ENCODE measurements at places on chromosomes 3 and 15.

DNA sequence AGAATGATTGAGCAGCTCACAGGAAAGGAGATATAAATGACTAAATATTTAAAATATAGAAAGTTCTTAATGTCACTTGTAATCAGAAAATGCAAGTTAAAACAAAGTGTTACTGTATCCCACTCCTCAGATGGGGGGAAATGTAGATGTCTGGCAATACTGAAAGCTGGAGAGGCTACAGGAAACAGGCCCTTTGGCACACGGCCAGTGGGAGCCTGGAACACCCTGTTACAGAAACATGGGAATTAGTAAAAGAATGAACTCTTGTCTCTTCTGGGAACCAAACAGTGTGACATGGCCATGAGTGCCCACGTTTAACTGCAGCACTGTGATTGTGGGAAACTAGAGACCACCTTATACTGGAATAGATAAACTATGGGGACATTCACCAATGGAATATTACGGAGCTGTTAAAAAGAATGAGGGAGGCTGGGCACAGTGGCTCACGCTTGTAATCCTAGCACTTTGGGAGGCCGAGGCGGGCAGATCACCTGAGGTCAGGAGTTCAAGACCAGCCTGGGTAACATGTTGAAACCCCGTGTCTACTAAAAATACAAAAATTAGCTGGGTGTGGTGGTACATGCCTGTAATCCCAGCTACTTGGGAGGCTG, 50.2 kb downstream of the CDCP1 start:
- DNase-seq: no peak

- DNase-seq: peak; percentile 40
These were observed 101.3 kb downstream of the UBE2E2 start for GRCh38 chr3:23304424-23304823.

- no peak for DNase-seq
These were observed 317.6 kb upstream of the TGFBR2 start for GRCh38 chr3:30288830-30289229.

DNA sequence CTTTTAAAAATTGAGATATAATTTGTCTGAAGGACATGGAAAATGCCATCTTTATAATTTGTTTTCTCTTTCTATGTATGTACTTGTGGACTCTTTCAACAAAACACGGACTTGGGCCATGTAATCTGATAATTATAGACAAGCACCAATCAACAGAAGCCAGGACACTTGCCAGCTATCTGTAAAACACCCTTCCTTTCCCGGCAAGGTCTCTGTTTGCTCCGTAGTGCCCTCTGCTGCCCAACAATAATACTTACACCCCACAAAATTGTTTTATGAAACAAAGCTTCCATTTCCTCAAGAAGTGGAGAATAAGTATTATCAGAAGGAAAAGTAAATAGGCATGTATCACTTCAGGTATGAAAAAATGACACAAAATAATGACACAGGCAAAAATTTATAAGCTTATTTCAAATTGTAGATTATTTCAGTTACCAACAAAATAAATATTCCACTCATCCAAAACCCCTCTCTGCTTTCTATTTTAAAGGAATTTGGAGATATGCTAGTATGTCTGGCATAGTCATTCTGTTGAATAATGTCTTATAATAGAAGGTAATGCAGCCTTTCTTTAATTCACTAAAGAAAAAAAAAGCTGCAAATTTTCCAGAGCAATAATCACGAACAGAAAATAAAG, 32.8 kb downstream of the MYH15 start:
- DNase-seq: peak; percentile 35

DNA sequence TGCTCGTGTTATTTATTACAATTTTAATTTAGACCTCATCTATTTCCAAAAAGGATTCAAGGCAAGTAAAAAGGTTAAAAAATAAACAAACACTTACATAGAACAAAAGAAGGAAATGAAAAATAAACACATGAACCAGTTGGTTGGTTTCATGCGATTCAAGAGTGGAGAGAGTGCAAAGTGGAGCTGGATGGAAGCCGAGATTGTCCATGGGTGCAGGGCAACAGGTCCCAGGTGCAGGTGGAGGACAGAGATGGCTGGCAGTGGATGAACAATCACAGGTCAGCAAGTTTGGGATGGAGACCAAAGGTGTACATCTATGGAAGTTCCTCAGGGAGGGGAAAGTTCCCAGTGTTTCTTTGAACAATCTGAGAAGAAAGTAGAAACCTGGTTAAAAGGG, 11.6 kb upstream of the SEMA5B start:
- DNase-seq: no peak

DNA sequence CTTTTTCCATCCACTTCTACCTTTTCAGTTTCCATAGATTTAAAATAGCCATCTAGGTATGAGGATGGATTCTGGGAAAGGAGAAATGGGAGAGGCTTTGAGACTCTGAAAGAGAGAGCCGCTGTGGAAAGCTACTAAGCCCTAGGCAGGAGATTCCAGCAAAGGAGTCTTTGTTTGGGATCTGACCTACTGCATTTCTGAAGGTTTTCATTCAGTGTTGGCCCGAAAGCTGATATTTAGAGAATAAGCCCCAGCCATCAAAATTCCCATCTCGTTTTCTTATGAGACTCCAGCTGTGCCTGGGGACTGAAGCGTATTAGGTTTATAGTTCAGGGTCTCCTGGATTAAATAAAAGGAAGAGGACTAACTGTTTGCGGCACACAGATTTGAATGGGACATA, 19.5 kb downstream of the LIPH start:
- no peak for DNase-seq

GRCh38 chr3:36477655-36478054, 97.4 kb downstream of the STAC start:
- DNase-seq: peak; percentile 69

GRCh38 chr3:14861031-14861430, 42.3 kb downstream of the FGD5 start:
- no peak for DNase-seq

DNA sequence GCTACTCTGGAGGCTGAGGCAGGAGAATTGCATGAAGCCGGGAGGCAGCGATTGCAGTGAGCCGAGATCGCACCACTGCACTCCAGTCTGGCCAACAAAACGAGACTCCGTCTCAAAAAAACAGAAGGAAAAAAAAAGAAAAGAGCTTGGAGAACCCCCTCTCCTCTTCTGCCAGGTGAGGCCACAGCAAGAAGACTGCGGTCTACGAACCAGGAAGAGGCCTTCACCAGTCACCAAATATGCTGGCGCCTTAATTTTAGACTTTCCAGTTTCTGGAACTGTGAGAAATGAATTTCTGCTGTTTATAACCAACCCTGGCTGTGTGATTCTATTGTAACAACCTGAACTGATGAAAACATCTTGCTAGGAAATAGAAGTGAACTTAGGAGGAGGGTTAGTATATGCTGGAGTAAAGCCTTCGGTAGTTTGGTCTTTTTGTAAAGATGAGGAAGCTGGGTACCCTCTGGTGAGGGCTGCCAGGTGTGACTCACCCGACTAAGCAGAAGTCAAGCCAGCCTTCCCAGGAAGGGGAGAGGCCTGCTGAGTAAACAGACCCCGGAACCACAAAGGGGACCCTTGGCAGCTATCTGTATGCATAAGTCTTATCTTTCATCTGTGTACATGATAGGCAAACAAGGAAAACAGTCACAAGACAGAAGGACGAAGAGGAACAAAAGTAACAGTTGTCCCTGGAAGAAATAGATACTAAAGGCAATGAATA, 78.7 kb downstream of the KLF13 start:
- no peak for DNase-seq

GRCh38 chr3:141450727-141451375, 36.0 kb upstream of the RASA2 start:
- no peak for DNase-seq

- DNase-seq: no peak
These were observed 479.4 kb downstream of the ZNF385D start for GRCh38 chr3:21271606-21272016.

- DNase-seq: no peak
These were observed 22.0 kb upstream of the CHCHD6 start for GRCh38 chr3:126682009-126682408.

- DNase-seq: no peak
These were observed 21.6 kb upstream of the SLC25A36 start for GRCh38 chr3:140920029-140920428.

DNA sequence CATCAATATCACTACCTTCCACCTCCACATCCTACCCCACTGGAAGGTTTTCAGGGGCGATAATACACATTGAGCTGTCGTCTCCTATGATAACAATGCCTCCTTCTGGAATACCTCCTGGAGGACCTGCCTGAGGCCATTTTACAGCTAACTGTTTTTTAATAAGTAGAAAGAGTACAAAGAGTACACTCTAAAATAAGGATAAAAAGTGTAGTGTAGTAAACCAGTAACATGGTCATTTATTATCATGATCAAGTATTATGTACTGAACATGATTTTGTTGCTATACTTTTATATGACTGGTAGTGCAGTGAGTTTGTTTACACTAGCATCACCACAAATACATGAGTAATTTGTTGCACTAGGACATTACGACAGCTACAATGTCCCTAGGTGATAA, 46.6 kb upstream of the SSR3 start:
- no peak for DNase-seq

GRCh38 chr3:136211547-136211946, 15.4 kb upstream of the MSL2 start:
- DNase-seq: no peak

- DNase-seq: no peak
These were observed 176.2 kb downstream of the P3H2 start for GRCh38 chr3:189944285-189945145.

DNA sequence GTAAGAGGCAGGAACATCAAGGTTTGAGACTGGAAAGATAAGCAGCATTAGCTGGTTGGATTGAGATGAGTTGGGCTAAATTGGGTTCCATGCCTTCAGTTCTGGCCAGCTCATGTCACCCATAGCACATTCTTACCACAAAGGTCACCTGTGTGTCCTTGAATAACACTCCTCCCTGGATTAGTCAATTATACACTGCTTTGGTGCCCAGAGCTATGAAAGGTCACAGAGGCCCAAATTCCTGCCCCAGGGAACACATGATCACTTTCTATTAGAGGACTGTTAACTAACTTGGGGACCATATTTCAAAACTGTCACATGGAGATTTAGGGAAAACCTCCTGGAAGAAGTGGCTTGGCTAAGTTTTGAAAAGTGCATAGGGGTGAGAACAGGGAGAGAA, 40.1 kb upstream of the XCR1 start:
- DNase-seq: no peak

DNA sequence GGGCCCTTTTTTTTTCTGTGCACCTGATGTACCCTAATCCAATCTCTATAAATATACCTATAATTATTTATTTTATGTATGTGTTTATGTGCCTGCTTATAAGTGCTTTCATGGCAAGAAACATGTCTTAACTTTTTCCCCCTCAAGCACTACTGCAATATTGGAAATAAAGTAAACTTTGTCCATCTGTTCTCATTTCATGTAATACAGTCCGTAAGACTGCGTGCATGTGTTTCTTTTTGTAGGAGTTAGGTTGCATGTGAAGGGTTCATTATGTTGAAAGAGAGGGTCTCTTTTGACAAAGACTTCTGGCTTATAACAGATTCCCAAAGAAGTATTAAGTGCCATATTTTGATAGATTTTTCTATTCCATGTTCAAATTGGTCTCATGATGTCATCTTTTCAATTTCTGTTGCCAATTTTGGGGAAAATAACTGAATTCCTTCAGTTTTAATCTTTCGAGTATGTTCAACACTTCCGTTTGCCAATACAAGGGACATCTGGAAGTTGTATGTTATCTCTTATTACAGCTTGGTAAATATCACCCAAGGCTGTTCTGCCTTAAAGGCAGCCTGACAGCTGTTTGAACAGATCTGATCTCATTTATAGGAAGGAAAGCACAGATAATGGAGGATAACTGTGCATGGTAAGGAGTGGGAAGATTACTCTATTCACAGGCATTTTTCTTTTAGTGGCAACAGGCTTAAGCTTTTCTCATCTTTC, 273.1 kb upstream of the SGO1 start:
- no peak for DNase-seq

- no peak for DNase-seq
These were observed 40.3 kb downstream of the WDR76 start for GRCh38 chr15:43867096-43867495.

GRCh38 chr3:11878837-11879236, 32.2 kb upstream of the TAMM41 start:
- DNase-seq: no peak

GRCh38 chr3:110738531-110738930, 333.1 kb upstream of the NECTIN3 start:
- DNase-seq: no peak

GRCh38 chr3:5020242-5020722, 41.0 kb downstream of the BHLHE40 start:
- no peak for DNase-seq

- DNase-seq: no peak
These were observed 2.4 kb downstream of the SLC25A38 start for GRCh38 chr3:39385456-39386090.

DNA sequence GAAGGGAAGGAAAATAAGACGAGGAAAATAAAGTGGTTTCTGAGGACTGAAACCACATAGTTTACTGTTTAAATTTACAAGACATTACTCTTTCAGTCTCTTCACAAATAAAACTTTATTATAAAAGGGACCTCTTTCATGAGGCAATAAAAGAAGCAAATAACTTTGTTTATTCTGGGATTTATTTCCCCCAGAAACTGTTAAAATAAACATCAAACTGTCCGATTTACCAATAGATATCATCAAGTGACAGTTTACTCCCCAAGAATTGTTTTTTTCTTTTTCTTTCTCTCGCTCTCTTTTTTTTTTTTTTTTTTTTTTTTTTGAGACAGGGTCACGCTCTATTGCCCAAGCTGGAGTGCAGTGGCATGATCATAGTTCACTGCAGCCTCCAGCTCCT, 54.1 kb downstream of the SLC28A2 start:
- DNase-seq: no peak

GRCh38 chr3:24963762-24964625, 464.1 kb upstream of the RARB start:
- peak; percentile 14 for DNase-seq

GRCh38 chr3:140424211-140424610, 253.7 kb upstream of the TRIM42 start:
- no peak for DNase-seq

DNA sequence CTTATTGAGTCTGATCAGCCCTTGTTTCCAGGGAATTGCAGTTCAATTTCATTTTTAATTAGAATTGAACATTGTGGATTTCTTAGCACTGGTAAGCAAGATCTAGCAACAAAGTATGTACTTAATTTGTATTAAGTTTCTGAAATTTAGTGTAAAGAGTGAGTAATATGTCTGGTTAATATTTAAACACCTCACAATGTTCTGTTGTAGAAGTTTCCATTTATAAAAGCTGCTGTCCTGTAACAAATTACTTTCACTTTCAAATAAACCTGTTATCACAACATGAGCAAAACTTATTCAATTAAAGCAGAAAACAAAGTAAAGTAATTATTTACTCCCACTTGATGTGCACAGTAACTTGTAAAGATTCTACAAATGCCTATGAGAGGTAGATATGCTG, 448.5 kb downstream of the NAALADL2 start:
- DNase-seq: no peak

DNA sequence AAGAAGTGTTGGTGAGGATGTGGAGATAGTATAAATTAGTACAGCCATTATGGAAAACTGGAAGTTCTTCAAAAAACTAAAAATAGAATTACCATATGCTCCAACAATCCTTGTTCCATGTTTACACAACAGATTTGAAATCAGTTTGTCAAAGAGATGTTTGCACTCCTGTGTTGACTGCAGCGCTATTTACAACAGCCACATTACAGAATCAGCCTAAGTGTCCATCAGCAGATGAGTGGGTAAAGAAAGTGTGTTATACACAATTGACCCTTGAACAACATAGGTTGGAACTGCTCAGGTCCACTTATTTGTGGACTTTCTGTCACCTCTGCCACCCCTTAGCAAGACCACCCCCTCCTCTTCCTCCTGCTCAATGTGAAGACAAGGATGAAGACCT, 34.7 kb downstream of the LMLN start:
- DNase-seq: no peak

All from fibroblast of skin of left quadriceps (primary cell).